M059J (cell line): ENCODE measurements at places on chromosomes 2 and 18.

DNA sequence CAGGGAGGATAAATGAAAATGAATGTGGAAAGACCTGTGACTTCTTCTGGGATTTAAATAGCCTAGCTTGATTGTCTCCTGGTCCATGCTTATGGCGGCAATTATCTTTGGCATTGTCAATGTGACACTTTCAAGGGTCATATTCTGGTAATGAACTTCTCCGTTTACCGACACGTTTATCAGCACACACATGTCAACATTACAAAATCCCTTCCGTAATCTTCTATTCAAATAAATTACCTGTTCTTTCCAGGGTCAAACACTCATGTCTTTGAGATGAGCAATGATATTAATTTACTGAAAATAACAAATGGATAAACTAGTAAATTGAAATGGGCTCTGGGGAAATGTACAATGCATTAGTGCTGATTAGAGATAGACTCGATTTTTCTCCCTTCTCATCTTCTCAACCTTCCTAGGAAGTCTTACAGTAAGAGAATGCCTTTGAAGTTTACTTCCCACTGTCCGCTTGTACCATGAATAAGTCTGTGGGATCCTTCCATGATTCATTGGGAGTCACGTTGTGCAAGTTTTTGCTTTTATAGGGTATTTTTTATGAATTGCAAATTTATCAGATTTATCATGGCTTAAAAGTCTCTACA, 646.3 kb upstream of the LRATD1 start:
- no peak for DNase-seq

- DNase-seq, result no peak
Measured at GRCh38 chr2:26740890-26741302, 23.2 kb upstream of the SLC35F6 start.

GRCh38 chr2:204255526-204255925, 289.7 kb upstream of the PARD3B start:
- no peak for DNase-seq

DNA sequence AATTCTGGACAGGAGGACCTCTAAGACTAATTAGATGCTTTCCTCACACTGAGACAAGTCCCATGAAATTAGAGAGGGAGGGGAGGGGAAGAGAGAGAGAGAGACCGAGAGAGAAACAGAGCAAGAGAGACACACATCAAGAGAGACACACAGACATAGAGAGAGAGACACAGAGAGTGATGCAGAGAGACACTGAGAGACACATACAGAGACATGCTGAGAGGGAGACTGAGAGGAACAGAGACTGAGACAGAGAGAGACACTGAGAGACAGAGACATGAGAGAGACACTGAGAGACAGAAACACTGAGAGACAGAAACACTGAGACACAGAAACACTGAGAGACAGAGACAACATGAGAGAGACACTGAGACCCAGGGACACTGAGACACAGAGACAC, 250.8 kb downstream of the TNS1 start:
- DNase-seq, result no peak

DNA sequence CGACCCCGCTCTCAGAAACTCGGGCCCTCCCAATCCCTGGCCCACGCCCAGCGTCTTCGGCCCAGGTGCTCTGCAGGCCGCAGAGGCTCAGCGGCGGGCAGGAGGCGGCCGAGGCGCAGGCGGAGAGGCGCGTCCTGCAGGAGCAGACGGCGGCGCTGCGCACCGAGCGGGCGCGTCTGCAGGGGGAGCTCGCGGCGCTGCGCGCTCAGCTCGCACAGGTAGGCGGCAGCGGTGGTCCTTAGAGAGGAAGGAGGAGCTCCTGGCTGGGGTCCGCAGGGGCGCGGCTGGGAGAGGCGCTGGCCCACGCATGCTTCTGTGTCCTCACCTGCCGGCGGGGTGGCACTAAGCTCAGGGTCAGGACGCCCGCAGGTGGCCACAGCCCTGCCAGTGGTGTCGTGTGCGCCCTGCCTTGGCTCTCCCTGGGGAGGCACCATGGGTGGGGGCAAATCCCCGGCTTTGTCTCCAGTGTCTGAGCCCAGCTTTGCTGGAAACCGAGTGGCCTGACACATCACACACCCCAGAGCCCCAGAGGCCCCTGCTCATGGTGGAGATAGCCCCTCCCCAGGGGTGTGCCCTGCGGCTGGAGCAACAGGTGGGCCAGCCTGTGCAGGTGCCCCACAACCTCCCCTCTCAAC, 14.9 kb upstream of the SNED1 start:
- no peak for DNase-seq

DNA sequence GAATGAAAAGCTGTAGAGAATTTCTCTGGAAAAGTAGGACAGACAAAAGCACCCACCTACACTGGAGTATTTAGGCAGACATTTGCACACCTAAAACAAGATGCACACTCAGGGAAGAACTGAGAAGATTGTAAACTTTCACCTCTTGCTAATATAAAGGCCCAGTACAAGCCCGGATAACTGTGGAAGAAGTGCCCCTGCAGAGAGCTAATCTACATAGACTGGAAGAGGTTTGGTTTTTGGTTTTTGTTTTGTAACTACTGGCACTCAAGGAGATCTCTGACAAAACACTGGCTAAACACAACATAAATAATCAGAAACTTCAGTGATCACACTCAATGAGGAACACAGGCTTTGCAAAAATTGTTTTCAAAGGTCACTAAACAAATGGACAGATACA, 782.2 kb upstream of the SLC8A1 start:
- DNase-seq, result no peak

DNA sequence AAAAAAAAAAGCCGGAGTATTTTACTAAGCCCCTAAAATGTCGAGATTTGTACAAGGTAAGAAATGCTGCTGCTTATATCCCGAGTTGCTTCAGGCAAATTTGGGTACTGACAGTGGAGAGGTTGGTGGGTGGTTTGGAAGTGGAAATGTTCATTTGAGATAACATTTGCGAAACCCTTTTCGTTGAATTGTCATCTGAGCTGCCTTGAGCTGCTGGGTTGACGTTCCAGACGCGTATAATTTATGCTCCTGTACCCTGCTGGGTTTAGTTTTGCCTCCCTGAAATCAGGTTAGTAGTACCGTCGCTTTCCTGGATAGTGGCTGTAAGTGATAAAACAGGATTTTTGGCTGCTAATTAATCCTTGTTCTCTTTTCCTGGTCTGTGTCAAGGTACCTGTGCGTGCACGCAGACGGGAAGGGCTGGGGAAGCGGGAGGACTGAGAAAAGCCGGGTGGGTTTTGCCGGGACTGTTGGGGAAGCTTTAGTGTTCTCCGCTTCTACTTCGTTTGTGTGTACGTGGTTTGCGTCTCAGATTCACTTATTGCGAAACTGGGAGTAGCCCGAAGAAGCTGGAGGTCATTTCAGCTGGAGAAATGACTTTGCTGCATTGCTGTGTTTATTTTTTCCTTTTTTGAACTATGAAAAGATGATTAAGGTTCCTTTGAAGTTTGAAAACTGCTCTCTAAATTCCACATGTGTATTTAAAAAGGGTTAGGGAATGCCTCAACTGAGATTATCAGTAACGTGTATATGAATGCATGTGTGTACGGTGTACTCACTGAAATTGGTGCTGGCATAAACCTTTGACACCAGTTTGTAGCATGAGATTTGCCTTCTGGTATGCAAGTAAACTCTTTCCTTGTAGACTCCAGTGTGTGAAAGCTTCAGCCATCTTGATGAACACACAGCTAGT, 709 bp downstream of the UGP2 start:
- peak; percentile 62 for DNase-seq

DNA sequence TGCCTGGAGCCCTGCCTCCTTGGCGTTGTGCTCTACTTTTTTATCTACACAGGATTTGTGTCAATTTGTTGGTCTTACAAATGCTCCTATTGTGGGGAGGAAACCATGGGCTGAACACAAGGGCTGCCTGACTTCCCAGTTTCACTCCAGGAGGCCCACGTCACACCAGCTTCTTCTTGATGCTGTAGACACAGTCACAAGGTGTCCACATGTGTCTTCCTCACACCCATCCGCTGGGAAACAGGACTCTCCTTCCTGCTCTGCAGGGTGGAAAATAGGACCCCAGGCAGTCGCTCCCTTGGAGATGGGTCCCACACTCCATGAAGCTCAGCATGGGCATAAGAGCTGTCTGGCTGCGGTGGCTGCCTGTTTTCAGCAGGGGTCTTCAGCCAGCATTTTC, 468.2 kb downstream of the EPHA4 start:
- DNase-seq, result no peak

- no peak for DNase-seq
Measured at GRCh38 chr2:47309952-47310800, 92.8 kb upstream of the MSH2 start.

GRCh38 chr2:209534228-209534627, 110.4 kb downstream of the MAP2 start:
- DNase-seq, result peak; percentile 30

- no peak for DNase-seq
Measured at GRCh38 chr18:28736223-28736622, 559.3 kb upstream of the CDH2 start.

DNA sequence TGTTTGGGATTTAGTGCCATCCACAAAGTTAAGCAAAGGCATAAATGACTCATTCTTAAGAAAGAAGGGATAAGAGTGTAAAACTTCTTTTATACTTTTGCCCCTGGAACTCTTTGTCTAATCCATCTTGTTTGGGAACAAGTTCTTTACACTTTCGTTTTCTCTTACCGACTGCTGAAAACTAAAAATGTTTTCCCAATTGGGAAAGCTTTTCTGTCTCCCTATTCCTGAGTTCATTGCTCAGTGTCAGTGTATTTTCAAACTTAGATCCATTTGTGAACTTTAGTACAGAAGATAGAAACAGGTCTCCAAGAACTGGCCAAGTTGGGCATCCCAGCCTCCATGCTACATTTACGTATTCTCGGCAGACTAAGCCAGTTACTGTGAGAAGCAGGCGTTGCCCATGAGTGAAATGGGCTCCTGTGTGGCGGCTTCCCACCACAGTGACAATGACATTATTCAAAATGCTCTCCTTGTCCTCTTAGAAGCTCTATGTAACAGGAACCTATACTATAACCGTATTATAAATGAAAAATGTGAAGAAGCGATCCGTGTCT, 51.7 kb downstream of the TGOLN2 start:
- DNase-seq, result no peak

DNA sequence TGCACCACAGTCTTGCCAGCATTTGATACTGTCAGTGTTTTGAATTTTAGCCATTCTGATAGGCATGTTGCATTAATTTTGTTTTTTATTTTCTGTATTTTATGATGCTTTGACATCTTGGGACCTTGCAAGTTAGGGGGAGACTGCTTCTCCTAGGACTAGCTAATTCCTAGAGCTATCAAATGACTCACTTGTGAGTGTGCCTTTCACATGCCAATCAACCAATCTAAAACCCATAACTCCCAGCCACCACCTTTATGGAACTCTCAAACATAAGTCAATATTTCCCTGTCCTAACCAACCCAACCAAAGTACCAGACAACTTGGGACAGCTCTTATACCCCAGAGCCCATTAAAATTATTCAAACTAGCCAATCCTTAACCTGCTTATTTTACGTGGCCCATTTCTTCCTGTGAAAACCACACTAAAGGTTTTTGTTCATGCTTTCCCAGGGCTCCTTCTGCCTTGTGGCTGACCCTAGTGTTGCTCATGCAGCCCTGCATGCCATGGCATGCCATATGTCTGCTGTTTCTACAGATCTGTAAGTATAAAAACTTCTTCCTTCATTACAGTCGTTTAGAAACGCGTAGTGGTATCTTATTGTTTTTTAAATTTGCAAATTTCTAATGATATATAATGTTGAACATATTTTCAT, 230.1 kb downstream of the GPD2 start:
- DNase-seq, result no peak

DNA sequence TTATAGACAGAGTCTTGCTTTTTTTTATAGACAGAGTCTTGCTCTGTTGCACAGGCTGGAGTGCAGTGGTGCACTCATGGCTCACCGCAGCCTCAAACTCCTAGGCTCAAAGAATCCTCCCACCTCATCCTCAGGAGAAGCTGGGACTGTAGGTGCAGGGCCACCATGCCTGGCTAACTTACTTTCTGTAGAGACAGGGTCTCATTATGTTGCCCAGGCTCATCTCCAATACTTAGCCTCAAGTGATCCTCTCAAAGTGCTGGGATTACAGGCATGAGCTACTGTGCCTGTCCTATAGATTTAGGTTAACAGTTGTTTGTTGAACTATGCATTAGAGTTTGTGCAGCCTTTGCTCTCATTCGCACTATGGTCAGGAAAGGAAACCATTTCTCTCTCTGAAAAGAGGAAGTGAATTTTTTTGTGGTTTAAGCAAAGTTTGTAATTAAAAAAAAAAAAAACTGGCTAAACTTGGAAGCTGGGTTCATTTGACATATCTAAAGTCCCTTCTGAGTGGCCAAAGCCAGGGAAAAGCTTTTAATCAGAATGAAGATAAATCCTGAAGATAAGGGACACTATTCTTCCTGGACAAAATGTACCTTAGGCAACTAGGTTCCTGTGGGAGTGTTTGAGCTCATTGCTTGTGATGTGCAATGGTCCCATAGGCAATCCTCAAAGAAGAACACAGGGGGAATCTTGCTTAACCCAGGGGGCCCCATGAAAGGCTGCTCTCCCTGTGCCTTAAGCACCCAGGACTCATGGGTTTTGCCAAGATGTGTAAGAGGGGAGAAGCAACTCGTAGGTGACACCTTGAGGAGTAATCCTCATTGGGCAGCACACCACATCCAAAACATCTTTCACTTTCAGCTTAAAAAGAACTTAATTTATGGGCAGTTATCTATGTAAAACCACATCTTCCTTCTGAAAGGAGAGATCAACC, 201.7 kb downstream of the MREG start:
- no peak for DNase-seq

DNA sequence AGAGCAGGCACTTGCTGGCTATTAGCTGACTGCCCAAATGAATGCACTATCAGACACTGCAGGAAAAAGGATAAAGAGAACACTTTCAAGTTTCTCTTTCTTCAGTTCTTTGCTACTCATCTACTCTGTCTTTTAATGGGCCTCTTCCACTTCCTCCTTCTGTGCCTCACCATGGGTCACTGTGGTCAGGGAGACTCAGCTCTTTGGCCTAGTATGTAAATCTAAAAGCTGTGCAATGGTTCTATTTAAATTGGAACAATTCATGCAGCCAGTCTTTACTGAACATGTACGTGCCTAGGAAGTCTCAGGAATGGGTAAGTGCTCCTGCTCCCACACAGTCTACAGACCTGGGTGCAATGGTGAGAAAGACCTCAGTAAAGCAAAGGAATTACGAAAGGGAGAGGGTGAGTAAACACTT, 79.1 kb upstream of the DNMT3A start:
- DNase-seq, result no peak

- peak; percentile 5 for DNase-seq
Measured at GRCh38 chr18:32735781-32736180, 37.0 kb downstream of the KLHL14 start.

DNA sequence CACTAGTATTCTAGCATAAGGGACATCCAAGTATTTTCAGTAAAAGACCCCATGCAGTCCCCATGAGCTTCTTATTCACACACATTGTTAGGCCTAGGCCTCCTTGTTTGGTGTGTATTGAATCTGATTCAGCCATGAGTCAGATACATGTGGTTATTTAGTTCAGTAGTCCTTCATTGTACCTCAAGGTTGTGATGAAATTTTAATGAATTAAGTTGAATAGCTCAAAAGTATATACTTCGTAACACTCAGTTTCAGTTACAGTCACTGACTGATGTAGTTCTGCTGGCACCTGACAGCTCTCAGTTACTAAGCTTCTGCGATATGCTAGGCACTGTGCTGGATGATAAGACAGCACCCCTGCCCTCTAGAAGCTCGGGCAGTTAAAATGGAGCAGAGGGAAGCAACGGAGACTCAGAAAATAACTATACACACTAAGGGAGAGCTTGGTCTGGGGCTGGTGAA, 86.4 kb downstream of the XRCC5 start:
- DNase-seq, result peak; percentile 86
